Fibroblast of skin of scalp (primary cell): ENCODE measurements at places on chromosomes 6 and 20.

- no peak for DNase-seq
These were observed 662.5 kb downstream of the CBLN4 start for GRCh38 chr20:55342822-55343221.

DNA sequence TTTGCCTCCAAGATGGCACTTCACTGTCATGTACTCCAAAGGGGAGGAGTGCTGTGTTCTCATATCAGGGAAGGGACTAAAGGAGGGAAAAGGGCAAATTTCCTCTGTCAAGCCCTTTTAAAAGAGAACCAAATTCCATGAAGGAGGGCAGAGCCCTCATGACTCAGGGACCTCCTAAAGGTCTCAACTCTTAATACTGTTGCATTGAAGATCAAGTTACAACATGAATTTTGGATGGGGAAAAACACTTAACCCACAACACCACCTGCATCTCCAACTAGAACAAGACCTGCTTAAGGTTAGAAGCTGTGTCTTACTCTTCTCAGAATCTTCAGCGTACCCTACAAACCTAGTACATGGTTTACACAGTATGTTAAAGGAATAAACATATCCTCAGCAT lies 23.7 kb upstream of the FBXO30 start:
- DNase-seq = no peak

GRCh38 chr6:143123941-143124340 lies 63.3 kb downstream of the AIG1 start:
- DNase-seq = no peak

DNA sequence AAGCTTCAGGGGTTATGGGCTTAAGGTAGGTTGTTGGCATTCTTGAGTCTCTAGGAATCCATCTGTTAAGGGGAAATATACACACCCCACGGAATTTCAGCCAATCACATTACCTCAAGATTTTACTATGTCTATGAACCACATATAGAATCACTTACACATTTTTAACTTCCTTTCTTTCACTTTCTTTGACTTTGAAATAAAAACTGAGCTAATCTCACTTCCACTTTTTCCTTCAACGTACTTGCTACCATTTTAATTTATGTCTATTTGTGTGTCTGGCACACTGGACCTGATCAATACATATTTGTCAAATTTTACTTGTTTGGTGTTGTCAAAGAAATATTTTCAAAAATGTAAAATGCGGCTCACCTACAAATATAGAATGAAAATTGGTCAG lies 545.4 kb upstream of the JAG1 start:
- no peak for DNase-seq

DNA sequence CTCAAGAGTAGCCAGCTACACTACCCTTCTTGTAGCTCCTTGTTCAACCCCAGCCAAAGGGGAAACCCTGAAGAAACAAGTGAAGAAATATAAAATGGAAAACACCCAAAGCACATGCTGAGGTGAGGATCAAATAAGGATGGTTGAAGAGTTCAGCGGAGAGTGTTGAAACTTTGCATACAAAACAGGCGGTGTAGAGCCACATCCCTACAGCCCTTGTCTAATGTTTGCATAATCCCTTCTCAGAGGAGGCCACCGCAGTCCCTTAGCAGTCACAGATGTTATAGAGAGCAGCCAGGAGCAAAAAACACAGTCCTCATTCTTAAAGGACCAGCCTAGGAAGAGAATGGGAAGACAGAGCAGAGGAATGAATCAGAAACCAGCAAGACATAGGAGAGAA lies 350.7 kb upstream of the SASH1 start:
- no peak for DNase-seq

DNA sequence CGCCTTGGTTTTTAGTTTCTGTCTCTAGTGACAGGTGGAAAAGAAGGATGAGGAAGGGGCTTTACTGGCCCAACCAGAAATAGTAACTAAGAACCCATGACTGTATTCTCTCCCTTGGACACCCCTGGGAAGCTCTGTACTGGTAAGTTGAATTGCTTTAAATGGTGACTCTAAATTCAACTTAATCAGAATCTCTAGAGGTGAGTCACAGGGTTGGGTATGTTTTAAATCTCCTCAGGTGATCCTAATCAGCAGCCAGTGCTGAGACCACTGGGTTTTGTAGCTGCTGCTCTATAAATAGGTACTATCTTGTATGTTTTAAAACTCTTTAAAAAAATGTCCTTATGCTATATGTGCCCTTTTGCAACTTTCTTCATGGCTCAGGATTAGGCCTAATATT lies 314.0 kb upstream of the ECI2 start:
- no peak for DNase-seq
